Effector memory CD4-positive, alpha-beta T cell (primary cell): ENCODE measurements at places on chromosomes 5 and 9.

DNA sequence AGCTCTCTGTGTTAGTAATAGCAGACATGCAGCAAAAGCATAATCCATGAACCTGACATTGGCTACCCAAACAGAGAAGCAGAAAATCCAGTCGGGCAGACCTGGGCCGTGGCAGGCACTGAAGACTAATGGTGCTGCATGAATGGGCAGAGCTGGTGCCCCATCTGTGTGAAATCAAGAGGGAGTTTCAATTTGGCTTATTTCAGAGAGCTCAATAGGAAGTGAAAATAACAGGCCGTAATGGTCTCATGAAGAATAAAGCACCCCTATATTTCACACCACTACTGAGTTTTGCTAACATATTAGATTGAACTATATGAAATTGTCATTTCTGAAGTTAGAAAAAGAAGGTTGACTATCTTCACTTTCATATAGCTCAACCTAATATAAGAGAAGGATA, 149.7 kb downstream of the ENC1 start:
- DNase-seq = no peak

GRCh38 chr5:68846828-68847227, 247.0 kb upstream of the SLC30A5 start:
- DNase-seq = no peak

- no peak for DNase-seq
Measured at GRCh38 chr5:14359069-14360043, 216.2 kb downstream of the TRIO start.

- DNase-seq = no peak
Measured at GRCh38 chr9:100472268-100472667, 681 bp upstream of the TMEFF1 start.

DNA sequence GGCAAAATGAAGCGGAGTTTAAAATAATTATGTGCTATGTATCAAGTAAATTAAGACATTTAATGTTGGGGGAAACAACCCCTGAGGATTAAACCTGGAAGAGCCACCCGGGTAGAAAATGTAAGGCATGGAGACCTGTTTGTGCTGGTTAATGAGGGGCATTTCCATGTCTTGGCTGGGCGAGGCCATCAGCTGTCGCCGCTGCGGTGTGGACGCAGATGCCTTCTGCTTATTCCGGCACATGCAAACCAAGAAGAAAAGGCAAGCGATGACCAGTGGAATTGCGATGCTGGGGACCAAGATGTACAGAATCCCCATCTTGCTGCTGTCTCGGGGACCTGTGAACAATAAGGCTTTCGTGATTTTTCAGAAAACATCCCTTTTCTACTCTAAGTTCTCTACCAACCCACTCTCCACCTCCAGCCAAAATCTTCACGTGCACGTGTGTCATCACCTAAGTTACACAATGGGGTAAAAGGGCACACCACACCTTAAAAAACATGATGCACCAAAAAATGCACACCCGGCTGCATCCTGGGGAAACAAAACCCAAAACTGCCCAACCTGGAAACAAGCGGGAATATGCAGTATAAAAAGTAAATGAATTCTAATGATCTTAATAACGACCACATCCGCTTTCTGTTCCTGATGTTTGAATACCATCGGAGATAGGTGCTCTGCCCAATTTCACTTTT, 223.5 kb downstream of the ROR2 start:
- no peak for DNase-seq

GRCh38 chr9:14618836-14619420, 74.3 kb downstream of the ZDHHC21 start:
- no peak for DNase-seq

DNA sequence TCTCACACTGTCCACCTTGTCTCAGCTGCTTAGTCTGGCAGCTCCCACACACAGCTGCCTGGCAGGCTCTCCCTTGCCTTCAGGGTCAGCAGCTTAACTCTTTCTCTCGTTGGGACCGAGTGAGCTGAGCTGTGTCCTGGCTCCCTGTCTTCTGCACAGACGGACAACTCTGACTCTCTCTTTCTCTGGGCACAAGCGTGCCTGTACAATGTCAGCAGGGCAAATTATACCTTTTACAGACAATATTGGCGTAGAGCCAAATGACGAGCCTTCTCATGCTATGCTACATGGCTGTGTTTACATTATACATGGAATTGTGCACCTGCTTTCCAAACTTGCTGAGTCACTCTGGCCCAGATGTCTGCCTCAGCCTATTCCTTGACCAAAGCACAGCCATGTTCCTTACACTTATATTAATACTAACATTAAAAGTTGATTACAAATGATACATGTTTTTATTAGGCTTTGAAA, 188.6 kb downstream of the CYLC2 start:
- DNase-seq = no peak

DNA sequence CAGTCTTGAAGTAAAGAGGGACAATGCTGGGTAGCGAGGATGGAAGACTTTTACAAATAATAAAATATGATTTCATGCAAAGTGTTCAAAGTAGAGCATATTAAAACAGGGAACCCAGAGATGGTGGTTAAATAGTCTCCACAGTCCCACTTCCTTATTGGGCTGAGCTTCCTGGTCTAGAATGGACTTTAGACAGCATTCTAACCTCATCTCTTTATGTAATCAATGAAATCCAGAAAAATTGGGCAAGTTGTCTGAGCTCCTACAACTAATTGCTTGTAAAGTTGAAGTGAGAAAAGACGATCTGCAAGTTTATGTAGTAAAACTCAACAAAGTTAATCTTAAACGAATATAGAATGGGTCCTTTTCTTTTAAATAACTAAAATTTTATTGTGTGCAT, 328.9 kb downstream of the PJA2 start:
- no peak for DNase-seq
